Posterior vena cava (tissue), 2 donors: ENCODE measurements at places on chromosomes 3 and 15.
A peak's percentile ranks its signal among the peaks of the same experiment; 100 is the strongest.

GRCh38 chr3:113468539-113468938, 27.2 kb upstream of the CFAP44 start:
- no peak for DNase-seq

DNA sequence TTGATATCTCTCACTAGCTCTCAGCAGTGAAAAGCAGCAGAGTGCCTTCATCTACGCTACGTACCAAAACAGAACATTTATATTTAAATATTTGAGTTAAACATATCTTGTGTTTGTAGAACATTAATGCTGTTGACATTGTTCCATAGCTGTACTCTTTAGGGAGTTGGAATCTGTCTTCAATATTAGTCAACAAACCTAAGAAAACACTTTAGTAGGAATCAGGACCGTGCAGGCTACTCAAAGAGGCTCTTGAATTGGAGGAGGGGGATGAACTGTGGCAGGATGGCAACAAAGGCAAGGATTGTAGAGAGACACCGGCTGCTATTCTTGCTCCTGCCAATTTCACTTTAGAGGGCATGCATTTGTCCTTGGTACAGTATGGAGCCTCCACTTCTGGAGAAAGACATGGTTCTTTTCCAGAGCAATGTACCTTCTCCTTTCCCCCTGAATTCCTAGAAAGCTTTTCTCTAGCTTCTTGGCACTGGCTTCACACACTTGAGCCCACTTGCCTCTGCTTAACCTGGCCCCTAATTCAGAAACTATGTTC, 265.9 kb downstream of the CD47 start:
- no peak for DNase-seq

GRCh38 chr3:187746059-187746441, 782 bp upstream of the BCL6 start:
- DNase-seq: no peak

- no peak for DNase-seq
These were observed 126.5 kb downstream of the SUCNR1 start for GRCh38 chr3:151999936-152000335.

DNA sequence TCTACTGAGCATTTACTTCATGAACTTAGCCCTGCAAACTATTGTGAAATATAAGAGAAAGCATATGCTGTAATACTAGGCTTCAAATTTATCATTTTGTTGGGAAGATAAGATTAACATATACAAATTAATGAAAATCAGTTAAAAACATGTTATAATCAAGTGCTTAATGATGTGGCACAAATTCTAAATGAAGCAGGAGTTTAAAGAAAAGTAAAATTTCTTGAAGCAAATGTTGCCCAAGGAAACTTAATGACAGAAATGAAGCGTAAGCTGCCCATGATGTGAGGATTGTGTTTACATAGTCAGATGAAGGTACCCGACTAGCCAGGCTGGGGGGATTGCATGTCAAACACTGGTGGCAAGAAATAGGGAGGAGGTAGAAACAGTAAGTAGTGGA, 103.1 kb upstream of the GAP43 start:
- no peak for DNase-seq

DNA sequence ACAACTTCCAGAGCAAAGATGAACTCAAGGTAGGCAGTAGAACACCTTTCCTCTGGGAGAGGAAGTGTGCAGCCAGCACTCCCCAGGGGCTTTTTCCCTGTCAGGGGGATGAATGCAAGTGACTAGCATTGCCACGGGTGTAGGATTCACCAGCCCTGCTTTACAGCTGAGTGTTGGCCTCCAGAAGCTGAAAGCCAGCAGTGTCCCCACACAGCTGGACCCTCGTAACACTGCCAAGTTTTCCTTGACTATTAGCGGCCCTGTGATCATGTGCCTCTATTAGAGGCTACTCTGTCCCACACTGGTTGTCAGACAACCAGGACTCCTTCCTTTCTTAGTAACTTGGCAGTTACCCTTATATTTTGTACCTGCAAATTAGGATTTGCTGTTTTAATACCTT, 104.9 kb upstream of the MANF start:
- no peak for DNase-seq

DNA sequence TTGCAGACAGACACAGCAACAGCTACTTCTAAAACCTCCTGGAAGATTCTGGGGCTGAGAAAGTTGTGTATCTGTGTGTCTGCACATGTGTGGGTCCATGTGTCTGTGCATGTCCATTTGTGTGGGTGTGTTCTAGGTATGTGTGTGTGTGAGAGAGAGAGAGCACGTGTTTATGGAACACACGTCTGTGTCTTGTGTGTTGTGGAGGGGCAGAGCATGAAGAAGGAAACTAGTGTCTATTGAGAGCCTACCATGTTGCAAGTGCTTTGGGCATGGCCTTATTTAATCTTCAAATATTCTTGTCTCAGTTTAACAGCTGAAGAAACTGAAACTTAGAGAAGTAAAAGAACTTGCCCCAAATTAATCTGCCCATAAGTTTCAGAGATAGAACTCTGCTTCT, 327.5 kb downstream of the UACA start:
- no peak for DNase-seq

- peak; percentile 88 for DNase-seq
These were observed 6.5 kb upstream of the DNASE1L3 start for GRCh38 chr3:58217209-58217811.

DNA sequence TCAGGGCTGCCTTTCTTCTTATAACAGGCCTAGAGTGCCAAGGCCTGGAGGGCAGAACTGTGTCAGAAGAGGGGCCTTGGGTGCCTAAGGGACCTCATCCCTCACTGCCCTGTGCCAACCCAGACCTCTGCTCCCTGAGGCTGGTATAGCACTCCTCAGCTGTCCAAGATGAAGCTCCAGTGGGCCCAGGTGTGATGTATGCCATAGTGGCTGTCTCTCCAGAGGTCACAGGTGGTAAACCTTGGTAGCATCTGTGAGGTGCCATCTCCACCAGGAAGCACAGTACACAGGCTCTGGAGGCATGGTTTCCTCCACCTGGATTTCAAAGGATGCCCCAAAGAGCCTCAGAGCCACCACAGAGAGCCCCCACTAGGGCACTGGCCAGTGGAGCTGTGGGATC, 12.3 kb upstream of the KLHL40 start:
- peak; percentile 46 for DNase-seq

DNA sequence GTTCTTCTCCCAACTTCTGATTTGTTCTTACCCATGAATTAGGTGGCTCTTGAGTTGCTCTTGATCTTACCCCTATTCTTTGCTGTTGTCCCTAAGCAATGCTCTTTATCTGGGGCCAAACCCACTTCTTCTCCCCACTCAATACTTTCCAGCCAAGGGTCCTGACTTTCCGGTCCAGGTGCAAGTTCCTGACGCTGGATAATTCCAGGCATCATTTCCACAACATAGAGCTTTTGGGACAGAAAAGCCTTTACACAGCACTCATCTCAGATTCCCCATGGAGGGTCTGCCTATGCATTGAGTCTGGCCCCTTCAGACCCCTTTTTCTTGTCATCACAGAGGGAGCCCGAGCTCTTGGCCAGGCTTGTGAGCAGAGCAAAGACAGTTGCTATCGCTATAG, 85.4 kb upstream of the BOC start:
- no peak for DNase-seq

DNA sequence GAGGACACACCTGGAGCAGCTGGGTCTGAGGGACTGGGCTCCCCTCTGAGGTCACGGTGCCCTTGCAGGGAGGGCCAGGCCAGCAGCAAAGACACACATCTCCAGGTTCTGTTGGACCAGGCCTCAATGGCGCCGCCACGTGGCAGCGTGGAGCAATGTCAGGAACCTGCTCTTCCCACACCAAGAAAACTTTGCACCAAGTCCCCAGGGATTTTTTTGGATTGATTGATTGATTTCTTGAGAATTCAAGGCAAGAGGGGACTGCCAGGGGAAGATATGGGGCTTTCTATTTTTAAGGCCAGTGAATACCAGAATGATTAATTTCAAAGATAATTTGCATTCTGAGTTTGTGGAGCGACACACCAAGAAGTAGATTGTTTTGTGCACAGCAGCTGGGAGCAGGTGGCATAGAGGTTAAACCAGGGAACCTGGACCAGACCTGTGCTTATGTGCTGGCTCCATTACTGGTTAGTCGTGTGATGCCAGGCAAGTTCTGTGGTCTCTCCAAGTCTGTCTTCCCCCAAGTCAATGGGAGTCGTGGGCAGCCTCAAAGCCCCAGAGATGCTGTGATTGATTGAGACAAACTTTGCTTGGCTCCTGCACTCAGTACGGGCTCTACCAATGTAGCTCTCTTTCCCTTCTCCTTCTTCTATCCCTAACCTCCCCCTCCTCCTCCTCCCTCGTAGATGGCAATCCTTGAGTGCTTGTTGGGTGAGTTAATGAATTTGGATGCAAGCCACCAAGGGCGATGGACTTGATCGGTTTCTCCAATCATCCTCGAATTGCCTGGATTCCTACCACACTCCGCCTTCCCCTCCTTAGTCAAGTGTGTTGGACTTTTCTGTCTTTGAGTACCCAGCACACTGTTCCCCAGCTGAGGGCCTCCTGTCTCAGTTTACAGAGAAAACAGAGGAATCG, 96.2 kb upstream of the TRPM1 start:
- peak; percentile 87 for DNase-seq

- DNase-seq: no peak
These were observed 574.6 kb downstream of the VGLL3 start for GRCh38 chr3:86416334-86416733.

DNA sequence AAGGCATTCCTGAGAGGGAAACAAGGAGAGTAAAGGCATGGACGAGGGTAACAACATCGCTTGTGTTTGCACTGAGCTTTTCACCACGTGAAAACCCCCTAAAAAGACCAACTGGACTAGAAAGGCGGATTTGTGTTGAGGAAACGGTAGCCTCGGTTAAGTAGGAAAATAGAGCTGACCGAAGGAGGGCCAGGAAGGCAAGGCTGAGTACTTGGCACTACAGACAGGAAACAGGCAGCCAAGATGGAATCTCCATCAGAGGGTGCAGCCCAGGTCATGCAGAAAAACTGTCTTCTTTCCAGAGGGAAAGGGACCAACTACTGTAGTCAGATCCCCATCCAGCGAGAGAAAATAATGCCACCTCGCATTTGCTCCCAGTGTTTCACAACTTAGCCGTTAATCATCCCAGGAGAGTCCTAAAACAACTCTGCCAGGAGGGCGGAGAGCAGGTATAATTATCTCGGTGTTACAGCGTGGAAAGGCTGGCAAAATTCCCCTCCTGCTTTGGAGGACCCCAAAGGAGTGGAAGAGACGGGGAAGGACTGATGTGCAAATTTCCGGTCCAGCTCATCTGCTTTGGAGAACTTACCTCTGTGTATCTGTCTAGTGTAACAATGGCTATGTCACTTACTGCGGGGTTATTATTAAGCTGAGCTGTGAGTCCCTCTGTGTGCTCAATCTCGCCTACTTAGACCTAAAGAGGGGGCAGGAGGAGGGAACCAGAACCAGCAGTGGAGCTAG, 77.2 kb downstream of the MYO1E start:
- no peak for DNase-seq

- no peak for DNase-seq
These were observed 716.8 kb upstream of the BCHE start for GRCh38 chr3:166554023-166554422.

GRCh38 chr3:185457376-185457775, 41.5 kb downstream of the TMEM41A start:
- DNase-seq: no peak

DNA sequence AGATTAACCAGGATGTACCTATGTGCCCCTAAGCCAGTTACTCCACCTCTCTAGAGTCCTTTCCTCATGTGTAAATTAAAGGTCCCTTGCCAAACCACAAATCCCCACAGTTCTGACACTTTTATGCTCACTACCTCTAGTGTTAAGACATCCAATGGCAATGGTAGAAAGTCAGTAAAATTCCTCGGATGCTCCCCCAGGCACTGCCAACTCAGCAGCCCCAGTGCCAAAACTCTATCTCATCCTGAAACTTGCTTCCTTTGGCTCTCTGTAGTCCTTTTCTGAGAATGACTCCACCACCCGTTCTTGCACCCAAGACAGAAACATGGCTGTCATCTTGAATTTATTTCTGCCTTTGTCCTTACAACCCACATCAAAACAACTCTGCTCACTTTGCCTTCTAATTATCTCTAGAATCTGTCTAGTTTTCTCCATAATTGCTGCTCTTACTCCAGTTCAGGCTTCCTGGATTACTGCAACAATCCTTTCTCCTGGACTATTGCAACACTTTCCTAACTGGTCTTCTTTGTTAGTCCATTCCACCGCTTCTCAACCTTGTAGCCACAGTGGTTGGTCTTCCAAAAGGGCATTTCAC, 41.6 kb downstream of the MB21D2 start:
- no peak for DNase-seq

DNA sequence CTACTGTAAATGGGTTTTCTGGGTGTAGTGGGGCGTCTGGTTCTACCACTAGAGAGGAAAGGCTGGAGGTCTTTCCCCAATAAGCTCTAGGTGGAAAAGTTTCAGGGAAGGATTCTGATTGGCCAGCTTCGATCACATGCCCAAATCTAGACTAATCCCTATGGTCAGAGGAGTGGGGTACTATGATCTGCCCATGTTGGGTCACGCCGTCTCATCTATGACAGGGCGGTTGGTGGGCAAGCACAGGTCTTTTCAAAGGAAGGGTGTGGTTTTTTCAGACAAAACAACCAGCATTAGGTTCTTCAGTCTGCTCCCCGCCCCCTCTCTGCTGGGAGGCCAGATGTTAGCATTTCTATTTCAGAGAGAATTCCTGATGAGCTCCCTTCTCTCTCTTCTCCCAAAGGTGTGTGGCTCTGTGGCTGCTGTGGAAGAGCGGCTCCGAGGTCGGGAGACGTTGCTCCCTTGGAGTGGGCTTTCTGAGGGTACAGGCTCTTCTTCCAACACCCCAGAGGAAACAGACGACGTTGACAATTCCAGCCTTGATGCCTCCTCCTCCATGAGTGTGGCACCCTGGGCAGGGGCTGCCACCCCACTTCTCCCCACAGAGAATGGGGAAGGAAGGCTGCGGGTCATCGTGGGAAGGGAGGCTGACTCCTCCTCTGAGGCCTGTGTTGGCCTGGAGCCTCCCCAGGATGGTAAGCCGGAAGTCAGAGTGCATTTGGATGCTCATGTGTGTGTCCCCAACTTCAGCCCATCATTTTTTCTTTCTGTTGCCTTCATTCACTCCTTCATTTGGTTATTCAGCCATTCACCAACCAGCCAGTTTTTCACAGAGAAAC, 9.7 kb upstream of the TATDN2 start:
- DNase-seq: peak; percentile 73

DNA sequence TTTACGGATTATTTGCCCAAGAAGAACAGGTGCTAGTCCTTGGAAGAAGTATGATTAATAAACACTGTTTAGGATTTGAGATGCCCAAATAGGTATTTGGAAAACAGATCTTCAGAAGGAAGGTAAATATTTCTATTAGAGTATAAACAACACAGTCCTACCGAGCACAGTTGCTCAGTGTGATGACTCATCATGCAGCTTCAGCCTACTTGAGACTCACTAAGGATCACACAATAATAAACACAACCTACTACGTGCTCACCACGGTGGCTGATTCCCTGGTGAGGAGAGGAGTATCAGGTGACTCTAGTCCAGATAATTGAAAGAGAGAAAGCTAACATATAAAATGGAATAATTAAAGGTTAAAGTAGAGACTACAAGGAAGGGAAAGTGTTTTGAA, 72.0 kb downstream of the PDZRN3 start:
- no peak for DNase-seq

DNA sequence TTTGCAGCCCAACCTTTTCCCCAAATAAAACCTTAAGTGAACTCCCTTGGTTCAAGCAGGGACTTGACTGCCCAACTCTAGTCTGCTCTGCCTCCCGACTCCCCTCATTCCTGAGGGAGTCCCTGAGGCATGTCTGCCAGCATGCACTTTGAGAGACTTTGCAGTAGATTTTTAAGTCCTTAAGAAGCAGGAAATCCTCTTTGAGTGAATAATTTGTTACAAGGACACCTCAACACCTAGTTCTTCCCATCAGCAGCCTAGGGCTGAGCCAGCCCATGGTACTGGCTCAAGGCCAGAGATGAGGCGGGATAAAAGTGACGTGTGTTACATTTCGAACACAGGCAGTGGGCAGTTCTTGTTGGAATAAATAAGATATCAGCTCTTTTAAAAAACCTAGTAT, 204.3 kb upstream of the SLC2A2 start:
- DNase-seq: no peak
